Femur (tissue), 1 donor: ENCODE measurements at places on chromosomes 4 and X.

DNA sequence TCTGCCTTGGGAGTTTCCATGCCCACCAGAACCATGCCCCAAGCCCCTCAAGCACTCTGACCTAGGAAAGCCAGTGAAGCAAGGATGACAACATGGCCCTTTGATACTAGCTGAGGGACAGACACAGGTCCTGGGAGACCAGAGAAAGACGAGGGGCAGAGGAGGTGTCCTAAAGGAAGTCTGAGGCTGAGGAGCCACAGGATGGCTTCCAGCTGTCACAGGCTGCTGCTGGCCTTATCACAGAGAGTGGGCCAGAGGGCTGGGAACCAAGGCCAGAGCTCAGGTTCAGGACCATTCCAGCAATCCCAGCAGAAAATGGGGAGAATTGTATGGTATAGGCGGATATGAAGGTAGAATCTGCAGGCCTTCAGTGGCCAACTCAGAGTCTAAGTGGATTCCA lies 31.7 kb upstream of the MSANTD1 start:
- DNase-seq, result no peak

GRCh38 chr4:122577808-122578781 lies 42.8 kb downstream of the IL21 start:
- DNase-seq, result peak; percentile 46

GRCh38 chr4:141246683-141247429 lies 26.2 kb downstream of the ZNF330 start:
- no peak for DNase-seq

GRCh38 chr4:34922325-34922724 lies 1322.0 kb downstream of the ARAP2 start:
- DNase-seq, result no peak

GRCh38 chr4:19693936-19694570 lies 557.7 kb upstream of the SLIT2 start:
- DNase-seq, result peak; percentile 53

DNA sequence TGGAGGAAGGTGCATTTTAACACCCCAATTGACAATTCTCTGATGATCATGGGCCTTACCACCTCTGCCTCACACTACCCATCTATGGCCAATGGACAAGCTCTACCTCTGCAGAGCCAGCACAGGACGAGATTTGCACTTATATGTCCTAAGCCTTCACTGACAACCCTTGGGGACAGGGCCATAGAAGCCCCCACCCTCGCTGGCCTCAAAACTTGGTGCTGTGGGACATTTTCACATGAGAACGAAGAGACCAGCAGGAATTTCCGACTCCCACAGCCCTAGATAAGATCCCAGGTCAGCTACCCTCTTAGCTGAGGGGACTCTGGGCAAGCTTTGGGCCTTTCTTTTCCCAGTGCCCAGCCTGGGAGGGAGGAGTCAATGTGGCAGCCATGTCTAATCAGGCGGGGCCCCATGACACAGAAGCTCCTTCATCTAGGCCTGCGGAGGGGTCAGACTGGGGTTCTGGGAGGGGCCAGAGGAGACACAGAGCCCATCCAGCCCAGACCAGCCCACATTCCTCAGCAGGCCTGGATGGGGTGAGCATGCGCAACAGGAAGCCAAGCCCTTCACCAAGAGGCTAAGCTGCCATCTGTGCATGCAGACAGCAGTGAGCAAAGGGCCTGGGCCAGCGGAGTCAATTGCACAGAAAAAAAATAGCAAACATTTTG lies 12.1 kb downstream of the PJA1 start:
- DNase-seq, result peak; percentile 82

DNA sequence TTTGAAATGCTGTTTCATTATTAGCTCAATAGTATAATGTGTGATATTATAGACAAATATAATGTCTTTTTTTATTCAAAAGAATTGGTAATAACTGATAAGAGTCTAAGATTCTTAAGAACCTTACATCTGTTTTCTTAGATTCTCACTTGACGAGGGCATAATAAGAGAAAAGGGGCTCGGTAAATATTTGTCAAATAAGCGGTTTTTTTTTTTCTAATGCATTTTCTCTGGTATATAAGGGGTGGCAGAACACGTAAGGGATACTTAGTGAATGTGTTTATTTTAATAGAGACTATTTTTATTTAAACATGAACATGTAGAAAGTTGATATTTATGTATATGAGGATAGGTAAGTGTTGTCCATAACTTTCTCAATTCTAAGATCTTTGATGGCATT lies 200.6 kb downstream of the RAPGEF2 start:
- DNase-seq, result no peak

DNA sequence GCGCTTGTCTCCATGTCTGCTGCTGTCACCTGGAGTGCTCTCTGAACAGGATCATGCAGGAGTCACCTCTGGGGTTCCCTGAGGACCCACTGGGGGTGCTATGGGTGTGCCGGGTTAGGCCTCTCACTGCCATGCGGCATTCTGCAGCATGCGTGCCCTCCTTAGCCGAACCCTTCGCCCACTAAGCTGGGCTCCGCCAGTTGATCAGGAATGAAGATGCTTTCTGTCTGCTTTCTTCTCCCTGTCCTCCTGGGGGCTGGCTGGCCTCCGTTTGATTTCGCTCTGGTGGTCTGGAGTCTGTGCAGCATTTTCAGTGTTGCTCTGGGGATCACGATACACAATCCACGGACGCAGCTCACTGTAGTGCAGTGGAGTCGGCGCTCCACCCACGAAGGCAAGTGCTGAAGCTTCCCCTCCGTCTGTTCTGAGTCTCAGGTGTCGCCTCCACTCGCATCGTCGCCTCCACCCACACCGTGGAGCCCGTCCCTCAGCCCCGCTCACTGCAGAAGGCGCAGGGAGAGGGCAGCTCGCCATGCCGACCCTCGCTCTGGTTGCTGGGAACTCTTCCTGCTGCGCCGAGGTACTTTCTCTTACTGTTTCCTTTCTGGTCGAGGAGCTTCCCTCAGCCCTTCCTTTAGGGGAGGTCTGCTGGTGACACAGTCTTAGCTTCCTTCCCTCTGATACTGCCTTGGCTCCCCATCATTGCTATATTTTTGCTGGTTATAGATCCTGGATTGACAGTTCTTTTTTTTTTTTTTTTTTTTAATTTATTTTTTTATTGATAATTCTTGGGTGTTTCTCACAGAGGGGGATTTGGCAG lies 29.2 kb downstream of the LETM1 start:
- no peak for DNase-seq

DNA sequence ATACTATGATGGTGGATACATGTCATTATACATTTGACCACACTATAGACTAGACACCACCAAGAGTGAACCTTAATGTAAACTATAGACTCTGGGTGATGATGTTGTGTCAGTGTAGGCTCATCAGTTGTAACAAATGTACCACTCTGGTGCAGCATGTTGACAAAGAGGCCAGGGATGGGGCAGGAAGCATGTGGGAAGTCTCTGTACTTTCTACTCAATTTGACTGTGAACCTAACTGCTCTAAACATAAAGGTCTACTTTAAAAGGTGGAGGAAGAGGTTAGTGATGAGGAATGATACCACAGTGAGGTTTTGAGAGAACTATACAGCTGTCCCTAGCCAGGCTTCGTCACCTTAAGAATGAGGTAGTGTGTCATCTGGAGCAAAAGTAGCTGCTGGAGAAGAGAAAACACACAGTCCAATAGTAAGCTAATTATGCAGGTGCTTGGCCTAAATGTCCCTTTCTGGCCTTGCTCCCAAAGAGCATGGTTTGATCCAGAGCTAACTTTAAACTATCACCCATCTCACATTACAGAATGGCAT lies 38.4 kb downstream of the GRSF1 start:
- DNase-seq, result no peak

GRCh38 chr4:24743927-24744326 lies 51.4 kb upstream of the SOD3 start:
- DNase-seq, result peak; percentile 38

DNA sequence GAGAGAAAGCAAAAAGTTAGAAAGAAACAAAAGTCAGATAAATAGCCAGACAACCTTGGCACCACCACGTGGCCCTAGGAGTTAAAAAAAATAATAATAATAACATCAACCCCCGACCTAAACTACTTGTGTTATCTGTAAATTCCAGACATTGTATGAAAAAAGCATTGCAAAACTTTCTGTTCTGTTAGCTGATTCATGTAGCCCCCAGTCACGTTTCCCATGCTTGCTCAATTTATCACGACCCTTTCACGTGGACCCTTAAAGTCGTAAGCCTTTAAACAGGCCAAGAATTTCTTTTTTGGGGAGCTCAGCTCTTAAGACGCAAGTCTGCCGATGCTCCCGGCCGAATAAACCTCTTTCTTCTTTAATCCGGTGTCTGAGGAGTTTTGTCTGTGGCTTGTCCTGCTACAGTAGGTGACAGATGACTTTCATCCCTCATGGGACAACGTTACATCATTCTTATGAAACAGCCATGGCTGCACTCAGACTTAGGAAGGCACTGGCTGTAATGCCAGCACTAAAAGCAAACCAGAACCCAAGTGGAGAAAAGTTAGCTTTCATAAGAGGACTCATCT lies 520 bp downstream of the ACOX3 start:
- peak; percentile 31 for DNase-seq

GRCh38 chrX:31036895-31037294 lies 34.9 kb downstream of the FTHL17 start:
- peak; percentile 36 for DNase-seq

DNA sequence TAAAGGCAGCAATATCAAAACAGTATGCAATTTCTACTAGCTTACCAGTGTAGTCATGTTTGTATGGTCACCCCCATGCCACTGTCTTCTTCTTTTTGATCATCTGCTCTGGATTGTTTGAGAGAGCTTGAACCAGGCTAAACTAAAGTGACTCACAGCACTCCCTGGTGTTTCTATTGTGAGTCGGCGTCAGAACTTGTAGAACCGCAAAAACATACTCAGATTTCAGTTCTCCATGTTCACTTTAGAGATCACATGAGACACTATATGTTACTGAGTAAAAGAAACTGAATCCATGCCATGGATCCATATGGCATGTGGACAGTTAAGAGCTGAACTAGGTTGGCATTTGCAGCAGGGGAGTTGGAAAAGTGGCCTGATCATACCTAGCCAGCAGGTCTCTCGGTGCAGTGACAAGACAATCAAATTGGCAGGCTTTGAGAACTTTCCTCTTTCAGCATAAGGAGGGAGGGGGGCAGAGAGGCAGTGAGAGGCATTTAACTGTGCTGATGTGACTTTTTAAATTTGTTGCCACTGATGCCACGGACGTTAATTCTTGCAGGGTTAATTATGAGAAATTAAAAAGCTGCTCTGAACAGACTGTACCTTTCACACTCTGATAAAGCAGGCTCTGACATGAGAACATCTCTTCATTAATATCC lies 88.4 kb downstream of the AFF2 start:
- DNase-seq, result no peak

DNA sequence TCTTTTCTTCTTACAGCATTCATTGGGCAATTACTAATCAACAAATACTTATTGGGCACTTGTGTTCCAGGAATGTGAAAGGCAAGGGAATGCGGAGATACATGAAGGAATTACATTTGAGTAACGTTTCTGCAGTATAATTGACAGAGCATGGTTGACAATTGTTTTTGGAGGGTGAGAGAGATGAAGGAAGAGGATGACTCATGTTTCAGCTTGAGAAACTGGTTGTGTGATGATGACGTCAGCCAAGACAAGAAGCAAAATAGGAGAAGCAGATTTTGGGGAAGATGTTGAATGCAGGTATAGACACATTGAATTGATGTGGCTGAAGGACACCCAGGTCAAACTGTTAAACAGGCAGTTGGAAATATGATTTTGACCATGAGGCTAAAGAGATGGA lies 8.0 kb upstream of the CPEB2 start:
- DNase-seq, result no peak

DNA sequence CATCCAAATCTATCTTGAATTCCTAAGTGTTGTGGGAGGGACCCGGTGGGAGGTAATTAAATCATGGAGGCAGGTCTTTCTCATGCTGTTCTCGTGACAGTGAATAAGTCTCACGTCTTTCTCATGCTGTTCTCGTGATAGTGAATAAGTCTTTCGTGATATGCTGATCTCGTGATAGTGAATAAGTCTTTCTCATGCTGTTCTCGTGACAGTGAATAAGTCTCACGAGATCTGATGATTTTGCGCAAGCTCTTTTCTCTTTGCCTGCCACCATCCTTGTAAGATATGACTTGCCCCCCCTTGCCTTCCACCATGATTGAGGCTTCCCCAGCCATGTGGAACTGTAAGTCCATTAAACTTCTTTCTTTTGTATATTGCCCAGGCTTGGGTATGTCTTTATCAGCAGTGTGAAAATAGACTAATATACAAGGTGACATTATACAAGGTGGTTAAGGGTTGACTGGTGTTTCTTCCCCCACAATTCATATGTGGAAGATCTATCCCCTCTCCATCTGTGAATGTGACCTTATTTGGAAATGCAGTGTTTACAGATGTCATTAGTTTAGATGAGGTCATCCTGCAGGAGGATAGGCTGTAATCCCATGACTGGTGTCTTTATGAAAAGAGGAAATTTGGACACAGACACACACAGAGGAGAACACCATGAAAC lies 27.6 kb downstream of the ARSD start:
- no peak for DNase-seq

- DNase-seq, result no peak
Measured at GRCh38 chrX:103781706-103782105, 5.1 kb downstream of the PLP1 start.

DNA sequence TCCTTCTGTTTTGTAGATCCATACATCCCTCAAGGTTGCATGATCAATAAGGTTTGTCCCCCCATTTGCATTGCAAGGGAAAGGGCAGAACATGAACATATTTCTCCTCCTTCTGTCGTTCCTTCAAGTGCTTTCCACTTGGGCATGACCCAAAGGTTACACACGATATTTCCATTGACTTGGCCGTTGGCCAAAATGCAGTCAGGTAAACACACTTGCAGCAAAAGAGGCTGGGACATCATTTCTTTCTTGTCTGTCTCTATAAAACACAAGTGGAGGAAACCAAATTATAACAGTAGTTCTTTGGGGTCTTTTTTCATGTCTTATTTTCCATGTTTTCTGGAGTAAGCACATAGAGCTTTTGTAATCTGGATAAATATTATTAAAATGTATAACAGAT lies 156.1 kb downstream of the FRAS1 start:
- DNase-seq, result no peak

GRCh38 chr4:15327311-15328298 lies 100.2 kb upstream of the C1QTNF7 start:
- DNase-seq, result no peak

GRCh38 chr4:75035321-75035720 lies 102.4 kb downstream of the PARM1 start:
- DNase-seq, result no peak

DNA sequence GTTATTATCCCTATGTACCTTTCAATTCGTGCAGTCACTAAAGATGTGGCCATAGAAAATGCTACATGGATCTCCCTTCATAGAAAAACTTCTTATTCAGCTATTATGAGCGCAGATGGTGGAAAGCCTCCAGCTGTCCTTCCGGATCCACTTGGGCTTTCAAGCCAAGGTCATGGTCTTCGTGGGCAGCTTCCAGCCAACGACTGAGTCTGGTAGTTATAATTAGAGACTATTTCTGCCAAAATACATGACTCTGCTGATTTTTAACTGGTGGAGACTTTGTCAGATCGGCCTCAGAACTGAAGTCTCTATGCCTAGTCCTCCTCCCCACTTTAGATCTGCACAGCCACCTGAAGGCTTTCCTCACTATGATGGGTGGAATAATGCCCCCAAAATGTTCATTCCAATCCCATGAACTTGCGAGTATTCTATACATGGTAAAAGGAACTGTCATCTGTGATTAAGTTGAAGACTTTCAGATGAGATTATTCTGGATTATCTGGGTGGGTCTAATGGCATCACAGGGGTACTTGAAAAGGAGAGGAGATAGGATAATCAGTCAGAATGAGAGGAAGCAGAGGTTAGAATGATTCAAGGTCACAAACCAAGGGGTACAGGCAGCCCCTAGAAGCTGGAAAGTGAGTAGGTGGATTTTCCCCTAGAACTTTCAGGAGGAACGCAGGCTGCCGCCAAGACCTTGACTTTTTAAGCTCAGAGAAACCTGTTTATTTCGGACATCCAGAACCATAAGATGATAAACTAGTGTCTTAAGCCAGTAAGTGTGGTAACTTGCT lies 171.1 kb upstream of the CXCL13 start:
- DNase-seq, result no peak
